ENCODE measurements at places on chromosomes 5 and 9. TPM values are rescaled to one million over a fixed set of nuclear protein-coding genes. Genes with fewer than 3 reads are reported as not detected.

GRCh38 chr5:26893078-26893477, 145.3 kb downstream of the CDH9 start:
- no peaks in the 10 kb centered on the region for H3K36me3 ChIP-seq
- no peaks in the 10 kb centered on the region for H3K4me1 ChIP-seq
- H3K27ac ChIP-seq, result no peak overlapping the region
- no peak overlapping the region for H3K4me3 ChIP-seq
- DNase-seq, result no peak

CTXN3 gene
- total RNA-seq, result 0.61 TPM

DNA sequence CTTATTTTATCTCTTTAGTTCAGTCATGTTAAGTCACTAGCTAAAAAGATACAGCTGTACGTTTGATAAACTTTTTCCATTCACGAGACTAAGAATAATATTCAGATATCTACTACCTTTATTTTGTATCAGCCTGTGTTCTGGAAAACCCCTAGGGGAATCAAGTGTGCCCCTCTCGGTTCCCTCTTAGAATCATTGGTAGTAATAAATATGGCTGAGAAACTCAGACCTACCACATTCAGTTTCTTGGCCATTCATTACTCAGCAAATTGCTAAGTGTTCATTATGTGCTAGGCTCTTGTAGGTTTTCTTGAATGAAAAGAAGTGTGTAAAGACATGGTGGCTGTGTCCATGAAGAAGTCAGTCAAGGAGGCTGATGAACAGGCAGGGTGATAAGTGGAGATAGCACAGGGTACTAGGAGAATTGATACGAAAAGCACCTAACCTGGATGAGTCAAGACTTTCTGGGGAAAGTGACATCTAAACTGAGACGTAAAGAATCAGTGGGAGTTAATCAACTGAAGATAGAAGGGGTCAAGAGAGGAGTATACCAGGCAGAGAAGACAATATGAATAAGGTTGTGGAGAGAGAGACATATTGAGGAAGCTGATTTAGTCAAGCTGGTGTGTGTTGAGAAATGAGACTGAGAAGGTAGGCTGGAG, 86.2 kb downstream of the CSNK1G3 start:
- peaks cover under 1% of the 10 kb centered on the region for H3K36me3 ChIP-seq
- peaks cover 8% of the 10 kb centered on the region for H3K4me1 ChIP-seq
- no peaks in the 10 kb centered on the region for H3K27me3 ChIP-seq
- no peak overlapping the region for H3K27ac ChIP-seq
- no peak for DNase-seq
- no peak overlapping the region for H3K4me3 ChIP-seq

DNA sequence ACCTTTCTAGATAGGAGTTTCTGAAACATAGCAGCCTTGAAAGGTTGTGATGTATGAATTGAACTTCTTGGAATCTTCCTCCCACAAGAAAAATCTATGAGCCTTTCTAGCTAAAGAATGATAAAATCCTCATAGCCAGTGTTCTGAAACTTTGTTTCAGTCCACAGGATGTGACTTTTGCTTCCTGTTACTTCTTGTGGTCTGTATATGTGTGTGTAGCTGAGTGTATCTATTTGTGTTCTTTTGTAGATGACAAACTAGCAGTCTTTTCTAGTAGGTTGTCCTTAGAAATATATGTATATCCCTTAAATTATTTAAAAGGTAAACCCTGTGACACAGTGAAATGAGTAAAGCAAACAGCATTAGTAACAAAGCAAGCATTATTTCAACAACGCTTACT, 188.8 kb downstream of the MRPS30 start:
- H3K27ac ChIP-seq, result no peak overlapping the region
- H3K27me3 ChIP-seq, result no peaks in the 10 kb centered on the region
- H3K4me3 ChIP-seq, result no peak overlapping the region
- H3K36me3 ChIP-seq, result no peaks in the 10 kb centered on the region
- DNase-seq, result no peak

GRCh38 chr9:83583151-83584014, 39.6 kb upstream of the IDNK start:
- H3K4me3 ChIP-seq, result no peak overlapping the region
- H3K4me1 ChIP-seq, result no peaks in the 10 kb centered on the region

DNA sequence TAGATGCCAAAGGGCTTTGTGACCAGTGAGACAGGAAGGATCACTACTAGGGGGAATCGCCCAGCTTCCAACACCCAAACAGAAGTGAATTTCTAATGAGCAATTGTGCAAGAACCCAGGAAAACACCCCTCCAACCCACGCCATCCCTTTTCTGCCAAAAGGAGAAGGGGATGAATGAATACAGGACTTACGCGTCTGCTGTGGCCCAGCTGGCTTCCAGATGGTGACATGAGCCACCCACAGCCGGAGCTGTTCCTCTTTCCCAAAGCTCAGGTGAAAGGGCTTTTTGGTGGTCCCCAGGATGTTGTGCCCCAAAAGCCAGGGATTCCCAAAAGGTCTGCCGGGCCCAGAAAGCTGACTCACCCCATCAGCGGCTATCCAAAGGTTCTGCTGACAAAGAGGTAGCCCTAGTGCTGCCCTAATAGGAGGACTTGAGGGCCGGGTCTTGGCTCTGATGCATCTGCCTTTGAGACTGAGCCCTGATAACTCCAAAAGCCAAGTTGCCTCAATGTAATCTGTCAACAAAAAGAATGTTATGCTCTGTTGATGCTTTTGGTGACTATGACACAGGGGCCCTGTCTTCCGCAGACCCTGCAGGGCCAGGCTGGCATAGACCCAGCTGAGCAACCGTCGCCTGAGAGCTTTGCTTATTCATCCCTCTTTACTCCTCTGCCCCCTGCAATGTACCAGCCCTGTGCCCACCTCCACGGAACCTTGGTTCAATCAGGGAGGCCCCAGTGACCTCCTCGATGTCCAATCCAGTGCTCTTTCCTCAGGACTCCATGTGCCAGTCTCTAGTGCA, 14.5 kb downstream of the GSN start:
- peak; percentile 72 for DNase-seq
- H3K27ac ChIP-seq, result peak overlapping the region; percentile 96
- no peaks in the 10 kb centered on the region for H3K36me3 ChIP-seq
- no peak overlapping the region for H3K4me3 ChIP-seq

OR1J2 gene
- not detected for total RNA-seq

DNA sequence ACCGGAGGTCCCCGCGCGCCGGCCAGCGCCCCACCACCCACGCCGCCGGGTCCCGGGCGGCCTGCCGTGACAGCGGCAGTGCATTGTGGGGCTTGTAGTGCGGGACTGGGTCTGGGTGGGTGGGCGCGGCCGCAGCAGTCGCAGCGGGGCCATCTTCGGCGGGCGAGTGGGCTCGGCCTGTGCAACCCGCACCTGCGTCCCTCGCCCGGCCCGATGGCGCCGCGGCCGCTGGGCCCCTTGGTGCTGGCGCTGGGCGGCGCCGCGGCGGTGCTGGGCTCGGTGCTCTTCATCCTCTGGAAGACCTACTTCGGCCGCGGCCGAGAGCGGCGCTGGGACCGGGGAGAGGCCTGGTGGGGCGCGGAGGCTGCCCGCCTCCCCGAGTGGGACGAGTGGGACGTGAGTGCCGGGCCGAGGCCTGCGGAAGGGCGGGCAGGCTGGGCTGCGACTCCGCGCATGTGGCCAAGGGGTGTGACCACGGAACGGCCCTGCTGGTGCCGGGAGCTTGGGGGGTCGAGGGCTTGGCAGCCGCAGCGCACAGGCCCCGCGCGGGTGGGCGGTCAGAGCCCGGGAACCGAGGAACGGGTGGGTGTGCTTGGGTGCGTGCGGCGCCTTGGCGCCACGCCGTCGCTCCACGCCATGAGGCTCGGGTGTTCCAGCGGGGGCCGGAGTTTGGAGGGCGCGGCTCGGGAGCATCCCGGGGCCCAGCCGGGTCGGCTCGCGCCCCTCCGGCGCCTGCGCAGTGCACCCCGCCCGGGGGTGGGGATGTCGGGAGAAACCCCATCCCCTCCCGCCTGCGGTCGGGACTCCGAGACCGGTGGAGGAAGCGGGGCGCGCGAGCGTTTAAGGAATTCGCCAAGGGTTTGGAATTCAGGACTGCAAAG, at the start of gene ARL10:
Gene ARL10 (plus strand): TSS at position 137 of the 881 bp plus-strand sequence. CDS start 77 bp downstream, at position 214.
- H3K36me3 ChIP-seq, result peaks cover 21% of the 10 kb centered on the region
- H3K4me3 ChIP-seq, result peak within 1 kb of the TSS; percentile 83
- H3K27ac ChIP-seq, result peak within 1 kb of the TSS; percentile 85
- peaks cover 38% of the 10 kb centered on the region for H3K4me1 ChIP-seq

DNA sequence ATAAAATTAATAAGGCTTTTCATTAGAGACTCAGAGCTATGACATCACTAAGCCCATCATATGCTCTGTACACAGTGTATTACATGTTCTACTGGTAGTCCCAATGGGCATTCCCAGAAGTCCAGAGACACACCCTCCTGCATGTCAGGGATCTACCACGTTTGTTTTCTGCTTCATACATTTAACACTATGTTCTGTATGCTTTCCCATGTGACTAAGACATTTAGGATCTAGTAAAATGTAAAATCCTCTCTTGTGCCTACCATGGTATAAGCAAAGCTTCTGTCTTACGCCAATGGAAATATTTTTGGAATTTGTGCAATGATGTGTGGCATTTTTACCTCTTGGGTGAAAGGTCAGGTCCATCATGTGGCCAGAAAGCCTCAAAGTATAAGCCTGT, 192.4 kb downstream of the ADAMTSL1 start:
- H3K4me1 ChIP-seq, result no peaks in the 10 kb centered on the region
- H3K36me3 ChIP-seq, result no peaks in the 10 kb centered on the region
- no peak overlapping the region for H3K4me3 ChIP-seq
- no peaks in the 10 kb centered on the region for H3K27me3 ChIP-seq
- H3K27ac ChIP-seq, result no peak overlapping the region
- DNase-seq, result no peak

DNA sequence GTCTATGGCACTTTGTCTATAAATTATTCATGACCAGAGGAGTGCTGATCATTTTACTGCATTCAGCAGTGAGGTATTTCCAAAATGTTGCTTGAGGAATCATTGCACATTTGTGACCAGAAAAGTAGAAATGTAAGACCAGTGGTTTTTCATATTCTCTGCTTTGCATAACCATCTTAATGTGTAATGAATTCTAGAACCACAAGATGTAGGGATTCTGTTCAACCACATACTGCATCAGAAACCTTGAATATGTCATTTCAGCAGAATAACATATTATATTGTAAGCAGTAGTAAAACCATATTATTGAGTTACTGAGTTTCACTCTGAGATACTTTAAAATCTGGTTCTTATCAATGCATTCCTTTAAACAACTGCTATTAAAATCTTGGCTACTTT, 1243.4 kb downstream of the MAT2B start:
- H3K27ac ChIP-seq, result no peak overlapping the region
- no peak overlapping the region for H3K4me3 ChIP-seq
- no peaks in the 10 kb centered on the region for H3K36me3 ChIP-seq
- H3K27me3 ChIP-seq, result no peaks in the 10 kb centered on the region

ITGA2 gene
- 0.64 TPM for total RNA-seq

SHC3 gene
- total RNA-seq, result 0.20 TPM

C8G gene
- 7.9 TPM for total RNA-seq

DNA sequence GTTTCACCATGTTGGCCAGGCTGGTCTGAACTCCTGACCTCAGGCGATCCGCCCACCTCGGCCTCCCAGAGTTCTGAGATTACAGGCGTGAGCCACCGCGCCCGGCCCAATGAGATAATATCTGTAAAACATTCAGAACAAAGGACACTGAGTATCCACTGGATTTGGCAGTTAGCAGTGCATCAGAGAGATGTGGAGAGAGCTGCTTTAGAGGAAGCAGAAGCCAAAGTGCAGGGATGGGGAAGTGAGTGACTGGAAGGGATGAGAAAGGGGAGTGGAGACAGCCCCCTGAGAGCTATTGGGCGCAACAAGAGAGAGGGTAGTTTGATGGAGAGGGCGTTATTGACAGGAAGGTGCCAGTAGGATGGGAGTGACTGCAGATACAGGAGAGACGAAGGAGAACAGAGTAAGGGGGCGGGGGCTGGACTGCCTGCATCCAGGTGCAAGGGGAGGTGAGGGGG, 157.5 kb upstream of the SHB start:
- no peak overlapping the region for H3K4me3 ChIP-seq
- H3K27me3 ChIP-seq, result peaks cover 9% of the 10 kb centered on the region
- no peak for DNase-seq
- H3K36me3 ChIP-seq, result no peaks in the 10 kb centered on the region

GRCh38 chr5:151127926-151128325, 29.7 kb downstream of the ANXA6 start:
- H3K27me3 ChIP-seq, result no peaks in the 10 kb centered on the region
- no peak overlapping the region for H3K27ac ChIP-seq
- H3K4me1 ChIP-seq, result peaks cover 24% of the 10 kb centered on the region
- peaks cover 77% of the 10 kb centered on the region for H3K36me3 ChIP-seq
- DNase-seq, result no peak

DNA sequence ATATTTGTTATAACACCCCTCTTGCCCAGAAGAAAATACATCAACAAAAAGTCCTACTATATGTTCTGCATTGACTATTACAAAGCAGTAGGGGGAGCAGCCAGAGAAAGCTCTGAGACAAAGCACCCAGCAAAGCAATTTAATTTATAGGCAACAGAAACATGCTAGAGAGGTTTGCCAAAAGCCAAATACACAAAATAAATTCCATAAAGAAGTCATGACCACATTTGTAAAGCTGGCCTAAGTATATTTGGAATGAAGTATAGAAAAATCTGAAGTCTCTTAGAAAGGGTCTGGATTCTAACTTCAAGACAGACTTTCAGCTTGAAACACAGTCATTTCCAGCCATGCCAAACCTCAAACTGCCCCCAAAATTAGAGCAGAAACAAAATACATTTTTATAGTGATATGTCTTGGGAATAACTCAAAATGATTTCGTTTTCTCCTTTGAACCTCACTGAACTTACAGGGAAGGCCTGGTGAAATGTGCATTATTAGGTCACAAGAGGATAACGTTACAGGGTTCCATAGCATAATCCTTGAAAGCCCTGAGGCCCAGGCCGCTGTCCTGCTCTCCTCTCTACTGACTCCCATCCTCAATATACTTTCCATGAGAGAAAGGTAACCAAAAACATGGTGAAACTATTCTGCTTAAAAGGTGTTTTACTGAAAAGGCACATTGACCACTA, 451.8 kb downstream of the RAB3C start:
- DNase-seq, result no peak
- H3K27me3 ChIP-seq, result no peaks in the 10 kb centered on the region
- H3K27ac ChIP-seq, result peak overlapping the region; percentile 94

- no peaks in the 10 kb centered on the region for H3K36me3 ChIP-seq
- DNase-seq, result no peak
- H3K4me3 ChIP-seq, result no peak overlapping the region
- no peak overlapping the region for H3K27ac ChIP-seq
These were observed 198.5 kb upstream of the FBN2 start for GRCh38 chr5:128736553-128736952.

- H3K27ac ChIP-seq, result no peak overlapping the region
- no peaks in the 10 kb centered on the region for H3K4me1 ChIP-seq
- no peak overlapping the region for H3K4me3 ChIP-seq
- H3K27me3 ChIP-seq, result peaks cover 9% of the 10 kb centered on the region
- no peaks in the 10 kb centered on the region for H3K36me3 ChIP-seq
These were observed 125.8 kb downstream of the ZNF354C start for GRCh38 chr5:179185941-179186411.

SHISAL2B gene
- total RNA-seq, result not detected

IFNA21 gene
- total RNA-seq, result not detected

FOXI1 gene
- total RNA-seq, result not detected

- H3K4me1 ChIP-seq, result no peaks in the 10 kb centered on the region
- no peaks in the 10 kb centered on the region for H3K36me3 ChIP-seq
- no peaks in the 10 kb centered on the region for H3K27me3 ChIP-seq
These were observed 4.0 kb upstream of the SLC46A2 start for GRCh38 chr9:112894699-112895098.

GRCh38 chr9:21993893-21994555, at the start of gene CDKN2A:
TSS of gene CDKN2A (minus strand) at chr9:21994392.
- no peak for DNase-seq
- H3K36me3 ChIP-seq, result no peaks in the 10 kb centered on the region
- H3K27ac ChIP-seq, result peak within 1 kb of the TSS; percentile 60
- H3K4me3 ChIP-seq, result peak within 1 kb of the TSS; percentile 98
- H3K27me3 ChIP-seq, result peaks cover 16% of the 10 kb centered on the region
- H3K4me1 ChIP-seq, result peaks cover 5% of the 10 kb centered on the region
